Choroid plexus epithelial cell (primary cell): ENCODE measurements at places on chromosomes 7 and 10.
A peak's percentile ranks its signal among the peaks of the same experiment; 100 is the strongest.

- peak; percentile 71 for DNase-seq
These were observed 157.5 kb upstream of the TNS3 start for GRCh38 chr7:47739301-47739875.

GRCh38 chr7:100897772-100898454 lies 2.2 kb upstream of the ACHE start:
- no peak for DNase-seq

DNA sequence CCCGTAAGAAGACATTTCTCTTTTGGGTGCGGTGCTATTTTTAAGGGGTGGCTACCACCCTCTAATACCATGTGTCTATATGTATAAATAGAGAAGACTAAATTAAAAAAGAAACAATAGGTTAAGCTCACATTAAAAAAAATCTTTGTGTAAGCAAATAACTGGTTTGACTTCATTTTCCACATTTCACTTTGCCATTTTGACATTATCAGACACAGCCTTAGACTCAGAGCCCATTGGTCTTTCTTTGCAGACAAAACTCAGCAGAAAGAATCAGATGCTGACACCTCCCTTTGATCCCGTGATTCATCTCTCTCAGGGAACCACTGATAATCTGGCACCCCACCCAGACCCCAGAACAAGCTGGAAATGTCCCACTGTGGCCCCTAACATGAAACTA lies 74.5 kb downstream of the EMX2 start:
- no peak for DNase-seq

GRCh38 chr7:14995774-14996173 lies 93.2 kb upstream of the DGKB start:
- DNase-seq: no peak

- no peak for DNase-seq
These were observed 689.7 kb upstream of the CELF2 start for GRCh38 chr10:10327934-10328333.

- no peak for DNase-seq
These were observed 29.9 kb downstream of the TCF7L2 start for GRCh38 chr10:112979927-112980326.

DNA sequence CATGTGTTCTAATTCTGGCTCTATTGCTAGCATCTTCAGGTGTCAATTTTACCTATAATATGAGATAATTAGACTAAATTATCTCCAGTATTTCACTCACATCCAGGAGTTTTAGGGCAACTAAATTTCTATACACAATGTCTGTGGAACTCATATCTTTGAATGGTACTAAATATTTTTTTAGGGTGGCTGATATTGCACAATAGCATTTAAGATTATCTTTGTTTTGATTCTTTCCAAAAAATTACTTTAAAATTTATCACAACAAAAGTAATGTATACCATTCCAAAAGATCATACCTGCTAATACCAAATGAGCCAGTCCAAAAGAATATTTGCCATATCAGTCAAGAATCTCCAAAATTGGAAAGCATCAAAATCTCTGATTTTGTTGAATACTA lies 285.5 kb downstream of the SEMA3D start:
- no peak for DNase-seq

DNA sequence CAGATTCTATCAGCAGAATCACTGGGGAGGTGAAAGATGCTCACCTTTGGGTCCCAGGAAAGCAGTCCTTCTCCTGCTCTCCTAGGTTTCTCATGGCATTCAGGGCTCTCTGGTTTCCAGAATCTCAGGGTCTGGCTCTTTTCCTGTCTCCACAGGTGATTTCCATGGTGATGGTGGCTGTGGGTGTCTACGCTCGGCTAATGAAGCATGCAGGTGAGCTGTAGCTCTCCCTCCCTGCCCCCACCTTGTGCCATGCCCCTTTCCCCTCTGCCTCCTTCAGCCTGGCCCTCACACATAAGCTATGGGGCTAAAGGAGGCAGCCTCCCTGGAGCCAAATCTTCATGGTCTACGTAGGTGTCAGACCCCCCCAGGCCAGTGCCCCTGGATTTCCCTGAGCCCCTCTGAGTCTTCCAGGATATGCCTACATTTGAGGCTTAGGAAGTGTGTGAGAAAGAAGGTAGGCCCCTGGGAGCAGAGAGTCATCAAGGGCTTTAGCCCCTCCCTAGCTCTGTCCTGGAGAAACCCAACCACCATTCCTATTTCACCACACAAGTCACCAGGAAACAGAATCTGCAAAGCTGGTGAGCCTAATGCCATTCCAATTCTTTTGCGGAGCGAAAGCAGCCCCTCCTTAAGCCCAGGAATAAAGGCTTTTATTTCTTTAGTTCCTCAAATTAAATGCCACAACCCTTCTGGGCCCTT lies 17.2 kb downstream of the TSPAN33 start:
- no peak for DNase-seq

DNA sequence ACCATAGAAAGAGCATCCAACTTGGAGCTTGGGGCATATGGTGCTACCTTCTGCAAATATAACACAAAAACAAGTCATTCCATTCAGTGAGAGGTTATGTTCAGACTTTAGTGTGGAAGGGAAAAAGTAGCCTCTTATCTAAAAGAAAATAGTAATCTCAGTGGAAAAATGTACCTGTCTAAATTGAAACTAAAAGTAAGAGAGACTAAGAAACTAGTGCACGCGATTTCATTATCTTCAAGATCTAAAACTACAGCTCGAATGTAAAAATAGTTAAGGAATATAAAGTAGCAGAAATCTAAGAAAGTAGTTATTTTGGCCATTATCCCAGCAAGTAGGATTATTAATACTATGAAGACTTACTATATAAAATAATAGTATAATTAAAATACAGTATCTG lies 233.0 kb upstream of the PPP1R3A start:
- DNase-seq: no peak

- DNase-seq: peak; percentile 23
These were observed 101.6 kb downstream of the NKX6-2 start for GRCh38 chr10:132684164-132684891.

DNA sequence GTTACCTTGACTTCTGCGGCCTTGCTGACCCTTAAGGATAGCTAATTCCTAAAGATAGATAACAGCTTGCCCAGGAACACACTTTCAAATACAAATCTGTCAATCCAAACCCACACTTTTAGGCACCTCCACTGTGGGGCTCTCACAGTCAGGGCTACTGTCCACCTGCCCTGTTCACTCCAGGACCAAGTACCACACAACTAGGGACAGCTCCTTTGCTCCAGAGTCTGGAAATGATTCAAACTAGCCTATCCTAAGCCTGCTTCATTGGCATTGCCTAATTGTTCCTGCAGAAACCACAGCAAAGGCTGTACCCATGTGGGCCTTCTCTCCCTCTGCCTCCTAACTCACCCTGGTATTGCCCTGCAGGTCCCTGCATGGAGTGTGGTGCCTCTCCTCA lies 538.9 kb upstream of the IGFBP3 start:
- DNase-seq: no peak

DNA sequence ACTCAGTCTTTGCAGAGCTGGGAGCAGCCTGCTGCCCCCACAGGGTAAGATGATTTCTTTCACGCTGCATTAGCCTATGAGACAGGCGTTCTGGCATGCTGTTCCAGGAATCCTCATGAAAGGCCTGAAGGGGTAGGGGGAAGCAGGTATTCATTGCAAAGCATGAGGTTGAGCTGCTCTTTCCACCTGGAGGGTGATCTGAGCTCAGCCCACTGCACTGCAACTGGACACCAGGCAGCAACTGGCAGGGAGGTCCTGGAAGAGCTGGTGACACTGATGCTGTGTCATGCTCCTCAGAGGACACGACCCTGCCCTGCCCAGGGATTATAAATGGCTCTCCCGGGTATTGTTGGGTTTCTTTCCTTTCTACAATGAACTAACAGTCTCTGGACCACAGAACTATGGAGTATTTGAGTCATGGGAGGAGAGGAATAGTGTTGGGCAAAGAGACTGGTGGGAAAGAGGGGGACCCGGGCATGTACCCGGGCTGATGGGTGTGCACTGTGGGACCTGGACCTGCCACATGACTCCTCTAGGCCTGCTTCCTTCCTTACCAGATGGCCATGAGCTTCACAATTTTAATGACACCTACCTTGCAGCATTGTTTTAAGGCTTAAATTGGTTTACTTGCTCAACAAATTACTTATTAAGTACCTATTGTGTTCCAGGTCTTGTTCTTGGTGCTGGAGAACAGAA lies 24.3 kb downstream of the SLC25A28 start:
- no peak for DNase-seq

GRCh38 chr10:24238519-24239247 lies 29.7 kb downstream of the KIAA1217 start:
- DNase-seq: no peak

- peak; percentile 22 for DNase-seq
These were observed 3.1 kb downstream of the HERPUD2 start for GRCh38 chr7:35691827-35692307.

DNA sequence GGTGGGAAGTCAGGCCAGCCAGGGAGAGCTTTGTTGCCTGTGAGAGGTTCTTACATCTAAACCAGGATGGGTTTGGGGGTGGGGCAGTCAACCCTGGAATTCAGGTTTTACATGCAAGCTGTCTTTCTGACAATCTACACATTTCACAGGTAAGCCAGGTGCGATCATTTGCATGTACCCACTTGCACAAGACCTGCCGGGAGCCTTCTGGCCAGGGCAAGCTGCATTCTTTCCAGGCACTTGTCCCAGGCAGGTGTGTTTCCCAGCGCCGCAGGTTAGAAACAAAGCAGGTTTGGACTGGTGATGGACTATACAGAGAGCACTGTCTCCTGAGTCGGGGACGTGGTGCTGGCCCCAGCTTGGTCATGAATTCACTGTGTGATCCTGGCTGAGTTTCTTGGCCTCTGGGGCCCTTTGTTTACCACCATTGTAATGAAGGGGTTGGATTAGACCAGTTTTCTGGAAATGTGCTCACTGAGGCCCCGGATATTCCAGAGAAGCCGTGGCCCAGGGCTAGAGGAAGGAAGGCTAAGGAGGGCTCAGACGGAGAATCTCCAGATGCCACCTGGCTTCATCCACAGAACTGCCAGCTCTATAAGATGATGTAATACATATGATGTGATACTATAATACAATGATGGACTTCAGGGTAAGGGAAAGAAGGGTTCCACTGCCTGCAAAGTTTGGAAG lies 205.2 kb upstream of the SVIL start:
- no peak for DNase-seq

DNA sequence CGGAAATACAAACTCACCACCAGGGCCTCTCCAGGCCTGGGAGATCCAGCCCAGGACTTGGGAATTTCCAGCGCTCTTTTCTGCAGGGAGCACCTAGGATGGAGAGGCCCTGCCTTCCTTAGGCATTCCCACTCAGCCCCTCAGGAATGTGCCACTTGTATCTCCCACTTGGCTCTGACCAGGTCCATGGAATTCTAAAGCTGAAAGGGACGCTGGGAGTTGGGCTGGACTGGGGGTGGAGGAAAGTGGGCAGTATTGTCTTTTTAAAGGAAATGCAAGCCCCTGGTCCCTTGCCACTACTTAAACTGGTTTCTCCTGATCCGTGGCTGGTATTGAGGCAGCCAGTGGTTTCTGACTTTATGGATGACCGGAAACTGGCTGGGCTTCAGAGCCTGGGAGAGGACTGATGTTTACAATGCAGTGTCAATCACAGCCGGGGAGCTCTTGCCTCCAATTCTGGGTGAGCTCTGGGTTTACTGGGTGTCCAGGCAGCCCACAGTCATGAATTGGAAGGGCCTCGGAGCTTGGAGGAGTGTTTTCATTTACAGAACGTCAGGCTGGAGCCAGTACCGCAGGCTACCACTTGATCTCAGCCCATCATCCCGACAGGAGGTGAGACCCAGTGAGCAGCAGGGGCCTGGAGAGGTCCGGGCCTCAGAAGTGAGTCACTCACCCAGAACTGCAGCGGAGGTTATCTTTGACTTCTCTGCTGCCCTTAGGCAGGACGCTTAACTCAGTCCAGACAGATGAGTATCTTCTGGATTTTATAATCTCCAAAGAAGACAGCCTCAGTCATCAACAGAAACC lies 27.3 kb downstream of the AGAP3 start:
- peak; percentile 77 for DNase-seq

DNA sequence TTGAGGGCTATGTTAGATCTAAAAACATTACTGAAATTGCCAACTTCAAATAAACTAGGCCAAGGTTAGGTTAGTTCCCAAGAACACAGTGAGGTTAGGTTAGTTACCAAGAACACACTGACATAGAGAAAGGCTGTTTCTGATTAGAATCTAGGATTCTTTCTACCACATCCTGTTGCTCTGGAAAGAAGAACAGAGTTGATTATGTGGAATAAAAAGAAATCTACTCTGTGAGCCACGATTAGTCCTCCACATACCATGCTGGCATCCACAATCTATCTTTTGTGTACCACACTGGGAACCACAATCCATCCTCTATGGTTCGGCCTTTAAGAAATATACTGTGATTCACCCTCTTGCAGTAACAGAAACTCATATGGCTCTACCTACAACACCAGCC lies 91.4 kb downstream of the LRRTM3 start:
- no peak for DNase-seq

DNA sequence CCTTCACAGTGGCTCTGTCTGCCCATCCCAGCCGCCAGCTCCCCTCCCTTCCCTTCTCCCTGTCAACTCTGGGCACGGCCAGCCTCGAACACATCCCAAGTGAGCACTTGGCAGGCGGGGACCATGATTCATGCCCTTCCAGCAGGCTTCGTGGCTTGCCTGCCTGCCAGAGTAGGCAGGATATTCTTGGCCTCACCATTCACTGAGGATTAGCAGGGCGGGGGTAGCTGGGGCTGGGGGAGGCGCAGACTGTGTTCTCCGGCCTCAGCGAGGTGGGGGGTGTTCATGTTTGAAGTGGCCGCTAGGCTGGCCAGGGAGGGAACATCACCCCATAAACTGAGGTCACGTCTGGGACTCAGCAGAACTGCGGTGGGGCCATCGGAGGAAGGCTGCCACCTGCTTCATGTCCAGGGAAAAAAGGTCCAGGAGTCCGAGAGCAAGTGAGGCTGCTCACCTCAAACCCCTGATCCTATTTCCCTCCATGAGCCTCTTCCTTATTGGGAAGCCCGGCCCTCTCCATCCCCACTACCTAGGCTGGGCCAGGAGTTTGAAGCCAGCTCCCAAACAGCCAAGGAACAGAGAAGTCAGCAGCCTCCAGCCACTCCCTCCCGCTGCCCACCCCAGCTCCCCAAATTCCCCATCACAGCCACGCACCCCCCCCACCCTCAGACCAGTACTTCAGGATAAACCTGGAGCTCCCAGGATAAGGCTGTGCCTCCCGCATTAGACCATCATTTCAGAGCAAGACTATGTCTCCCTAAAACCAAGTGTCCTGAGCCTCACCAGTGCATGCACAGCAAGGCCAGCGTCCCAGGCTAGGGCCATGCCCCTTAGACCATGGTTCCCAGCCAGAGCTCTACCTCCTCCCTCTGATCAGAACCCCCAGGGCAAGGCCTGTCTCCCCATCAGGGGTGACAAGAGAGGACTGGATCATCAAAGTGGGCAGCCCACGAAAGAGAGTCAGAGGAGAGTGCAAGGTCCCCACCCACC lies 42.8 kb upstream of the RABGEF1 start:
- peak; percentile 33 for DNase-seq

DNA sequence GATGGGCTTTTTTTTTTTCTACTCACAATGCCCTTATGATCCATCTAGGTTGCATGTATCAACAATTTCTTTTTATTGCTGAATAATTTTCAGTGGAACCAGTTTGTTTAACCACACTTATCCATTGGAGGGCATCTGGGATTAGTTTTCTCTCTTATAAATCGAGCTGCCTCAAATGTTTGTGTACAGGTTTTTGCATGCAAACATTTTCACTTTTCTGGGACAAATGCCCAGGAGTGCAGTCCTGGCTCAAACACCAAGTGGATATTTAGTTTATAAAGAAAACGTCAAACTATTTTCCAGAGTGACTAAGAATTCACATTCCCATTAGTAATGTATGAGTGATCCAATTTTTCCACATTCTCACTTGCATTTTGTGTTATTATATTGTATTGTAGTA lies 313.4 kb downstream of the CXCL12 start:
- peak; percentile 13 for DNase-seq

GRCh38 chr10:2716596-2716995 lies 350.8 kb upstream of the PFKP start:
- DNase-seq: no peak

- no peak for DNase-seq
These were observed 173.3 kb upstream of the ADO start for GRCh38 chr10:62631241-62631640.
